ENCODE measurements at places on chromosomes 7 and 10.

DNA sequence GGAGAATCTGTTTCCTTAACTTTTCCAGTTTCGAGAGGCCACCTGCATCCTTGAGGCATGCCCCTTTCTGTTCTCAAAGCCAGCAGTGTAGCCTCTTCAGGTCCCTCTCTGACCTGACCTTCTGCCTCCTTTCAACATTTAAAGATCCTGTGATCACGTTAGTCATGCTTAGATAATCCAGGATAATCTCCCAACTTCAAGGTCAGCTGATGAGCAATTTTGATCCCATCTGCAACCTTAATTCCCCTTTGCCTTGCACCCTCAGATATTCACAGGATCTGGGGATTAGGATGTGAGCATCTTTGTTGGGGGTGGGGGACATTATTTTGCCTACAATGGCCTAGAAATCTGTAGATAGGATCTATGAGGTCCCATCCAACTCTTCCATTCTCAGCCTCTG, 8.0 kb downstream of the HKDC1 start:
- DNase-seq: no peak

DNA sequence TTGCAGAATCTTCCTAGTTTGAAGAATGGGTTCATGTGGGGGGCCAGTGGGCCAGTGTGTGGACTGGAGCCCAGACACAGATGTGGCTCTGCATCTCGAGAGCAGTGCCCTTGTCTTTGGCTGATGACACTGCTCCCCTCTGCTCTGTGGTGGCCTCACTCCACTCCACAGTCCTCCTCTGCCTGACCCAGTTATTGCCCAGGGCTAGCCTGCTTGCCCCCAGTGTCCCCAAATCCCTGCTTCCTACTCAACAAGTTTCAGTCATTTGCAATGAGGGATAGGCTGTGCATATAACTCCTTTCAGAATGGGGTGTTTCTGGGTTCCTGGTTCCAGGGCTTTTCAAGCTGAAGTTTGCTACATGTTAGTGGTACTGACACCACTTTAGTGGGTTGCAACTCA, 177.5 kb downstream of the SNX10 start:
- no peak for DNase-seq

DNA sequence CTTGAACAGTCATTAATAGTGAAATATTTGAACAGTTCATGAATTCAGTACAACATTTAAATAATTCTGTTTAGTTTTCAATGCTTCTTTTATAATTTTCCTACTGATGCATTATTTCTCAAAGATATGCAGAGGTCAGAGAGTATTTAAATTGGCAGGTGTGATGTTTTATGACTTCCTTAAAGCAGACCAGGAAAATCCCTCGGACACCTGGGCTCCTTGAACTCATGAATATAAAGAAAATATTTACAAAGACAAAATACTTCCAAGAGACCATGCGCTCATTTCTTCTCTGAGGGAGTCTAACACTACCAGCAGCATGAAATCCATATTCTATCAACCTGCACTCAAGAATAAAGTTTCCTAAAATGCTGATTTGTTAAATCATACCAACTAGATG, 127.6 kb downstream of the IPMK start:
- DNase-seq: no peak

GRCh38 chr10:118769898-118770600, 15.3 kb upstream of the CACUL1 start:
- no peak for DNase-seq

DNA sequence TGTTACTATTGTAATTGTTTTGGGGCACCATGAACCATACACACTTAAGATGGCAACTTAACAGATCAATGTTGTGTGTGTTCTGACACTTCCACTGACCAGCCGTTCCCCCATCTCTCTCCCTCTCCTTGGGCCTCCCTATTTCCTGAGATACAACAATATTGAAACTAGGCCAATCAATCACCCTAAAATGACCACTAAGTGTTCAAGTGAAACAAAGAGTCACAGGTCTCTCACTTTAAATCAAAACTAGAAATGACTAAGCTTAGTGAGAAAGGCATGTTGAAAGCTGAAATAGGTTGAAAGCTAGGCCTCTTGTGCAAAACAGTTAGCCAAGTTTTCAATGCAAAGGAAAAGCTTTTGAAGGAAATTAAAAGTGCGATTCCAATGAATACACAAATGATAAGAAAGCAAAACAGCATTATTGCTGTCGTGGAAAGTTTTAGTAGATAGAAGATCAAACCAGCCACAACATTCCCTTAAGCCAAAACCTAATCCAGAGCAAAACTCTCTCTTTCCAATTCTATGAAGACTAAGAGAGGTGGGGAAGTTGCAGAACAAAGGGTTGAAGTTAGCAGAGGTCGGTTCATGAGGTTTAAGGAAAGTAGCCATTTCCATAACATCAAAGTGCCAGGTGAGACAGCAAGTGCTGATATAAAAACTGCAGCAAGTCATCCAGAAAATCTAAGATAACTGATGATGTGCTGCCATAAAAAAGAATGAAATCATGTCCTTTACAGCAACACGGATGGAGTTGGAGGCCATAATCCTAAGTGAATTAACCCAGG, 90.6 kb downstream of the MTPN start:
- DNase-seq: no peak

- no peak for DNase-seq
Measured at GRCh38 chr10:88027570-88027969, 164.1 kb downstream of the PTEN start.

- DNase-seq: no peak
Measured at GRCh38 chr7:7254908-7255307, 72.6 kb downstream of the C1GALT1 start.

DNA sequence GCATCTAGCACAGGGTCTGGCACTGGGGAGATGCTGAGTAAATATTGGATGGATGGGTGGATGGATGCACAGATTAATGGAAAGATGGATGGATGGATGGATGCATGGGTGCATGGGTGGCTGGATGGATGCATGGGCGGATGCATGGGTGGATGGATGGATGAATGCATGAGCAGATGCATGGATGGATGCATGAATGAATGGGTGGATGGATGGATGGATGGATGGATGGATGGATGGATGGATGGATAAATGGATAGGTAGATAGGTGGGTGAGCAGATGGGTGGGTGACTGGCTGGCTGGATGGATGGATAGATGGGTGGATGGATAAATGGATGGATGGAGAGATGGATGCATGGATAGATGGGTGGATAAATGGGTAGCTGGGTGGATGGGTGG, 5.7 kb downstream of the PAX4 start:
- DNase-seq: no peak

DNA sequence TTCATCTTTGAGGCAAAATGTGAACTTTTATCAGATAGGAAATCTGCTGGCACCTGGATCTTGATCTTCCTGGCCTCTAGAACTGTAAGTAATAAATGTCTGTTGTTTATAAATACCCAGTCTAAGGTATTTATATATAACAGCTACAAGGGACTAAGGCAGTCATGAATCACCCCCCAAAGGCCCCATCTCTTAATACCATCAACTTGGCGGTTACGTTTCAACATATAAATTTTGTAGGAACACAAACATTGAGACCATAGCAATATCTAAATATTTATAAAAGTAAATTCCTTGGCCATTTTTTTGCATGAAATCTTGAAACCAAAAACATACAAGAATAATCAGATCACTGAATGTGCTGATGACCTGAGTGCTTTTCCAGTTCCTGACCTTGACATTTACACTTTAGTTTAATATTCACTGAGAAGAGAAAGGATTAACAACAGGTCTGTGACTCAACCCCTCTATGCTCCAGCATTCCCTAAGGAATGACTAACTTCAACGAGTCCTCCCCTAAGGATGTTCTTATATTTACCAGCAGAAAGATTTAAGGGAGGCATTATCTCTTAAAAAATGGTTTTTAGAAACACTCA, 1438.5 kb upstream of the CELF2 start:
- DNase-seq: no peak

- no peak for DNase-seq
Measured at GRCh38 chr7:390761-391410, 100.9 kb downstream of the FOXL3 start.
